ENCODE measurements at places on chromosomes 2 and 18.
A peak's percentile ranks its signal among the peaks of the same experiment; 100 is the strongest.

GRCh38 chr2:1655461-1655860 lies 88.9 kb downstream of the PXDN start:
- no peak for DNase-seq

- DNase-seq = no peak
These were observed 278.8 kb upstream of the SESTD1 start for GRCh38 chr2:179543361-179543901.

DNA sequence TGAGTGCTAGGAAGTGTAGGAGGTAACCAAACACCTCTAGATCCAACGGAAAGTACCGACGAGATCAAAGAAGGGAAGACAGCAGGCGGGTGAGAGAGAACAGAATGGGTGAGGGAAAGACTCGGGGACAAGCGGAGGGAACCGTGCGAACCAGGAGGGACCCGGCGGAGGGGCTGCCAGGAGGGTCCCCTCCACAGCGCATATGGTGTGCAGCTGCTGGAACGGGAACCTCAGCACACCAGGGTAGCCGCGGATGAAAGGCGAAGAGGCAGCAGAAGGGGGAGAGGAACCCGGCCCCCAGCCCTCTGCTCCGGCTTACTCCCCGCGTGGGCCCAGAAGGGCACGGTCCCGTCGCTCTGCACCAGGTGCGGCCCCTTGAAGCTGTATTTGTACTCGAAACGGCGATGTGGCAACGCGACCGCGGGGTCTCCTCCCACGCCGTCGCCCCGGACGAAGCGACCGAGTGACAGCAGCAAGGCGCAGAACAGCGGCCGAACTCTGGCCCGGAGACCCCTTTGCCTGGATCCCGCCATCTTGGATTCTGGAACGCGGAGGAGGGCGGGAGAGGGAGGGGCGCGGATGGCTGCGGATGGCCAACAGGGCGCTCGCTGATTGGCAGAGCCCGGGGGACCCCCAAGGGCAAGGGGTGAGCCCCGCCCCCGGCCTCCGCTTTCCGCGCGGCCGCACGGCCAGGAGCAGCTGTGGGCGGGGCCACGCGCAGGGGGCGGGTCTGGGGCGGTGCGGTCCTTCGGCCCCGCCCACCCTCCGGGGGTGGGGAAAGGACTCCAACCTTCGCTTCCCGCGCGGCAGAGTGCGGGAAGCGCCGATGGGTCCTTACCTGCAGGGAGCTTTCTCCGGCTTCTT lies at the start of gene LMAN1:
LMAN1 (minus strand) TSS at position 554 of the 864 bp plus-strand sequence; CDS start at position 533, 21 bp downstream.
- peak; percentile 78 for DNase-seq

- no peak for DNase-seq
These were observed 6.5 kb downstream of the NCAPH start for GRCh38 chr2:96342085-96342484.

- DNase-seq = no peak
These were observed 95.0 kb downstream of the TMEM163 start for GRCh38 chr2:134623796-134624195.

- no peak for DNase-seq
These were observed 130.5 kb upstream of the SLC1A4 start for GRCh38 chr2:64858541-64859311.

GRCh38 chr2:159457589-159457988 lies 158.8 kb downstream of the BAZ2B start:
- no peak for DNase-seq

All from stimulated activated CD8-positive, alpha-beta memory T cell treated with anti-CD3 and anti-CD28 coated beads, Interleukin-7, amount 100 ng/mL, for 1 hour (primary cell).